Lung microvascular endothelial cell (primary cell): ENCODE measurements at places on chromosomes 13 and 19. TPM values are rescaled to one million over a fixed set of nuclear protein-coding genes. Genes with fewer than 3 reads are reported as not detected.

DNA sequence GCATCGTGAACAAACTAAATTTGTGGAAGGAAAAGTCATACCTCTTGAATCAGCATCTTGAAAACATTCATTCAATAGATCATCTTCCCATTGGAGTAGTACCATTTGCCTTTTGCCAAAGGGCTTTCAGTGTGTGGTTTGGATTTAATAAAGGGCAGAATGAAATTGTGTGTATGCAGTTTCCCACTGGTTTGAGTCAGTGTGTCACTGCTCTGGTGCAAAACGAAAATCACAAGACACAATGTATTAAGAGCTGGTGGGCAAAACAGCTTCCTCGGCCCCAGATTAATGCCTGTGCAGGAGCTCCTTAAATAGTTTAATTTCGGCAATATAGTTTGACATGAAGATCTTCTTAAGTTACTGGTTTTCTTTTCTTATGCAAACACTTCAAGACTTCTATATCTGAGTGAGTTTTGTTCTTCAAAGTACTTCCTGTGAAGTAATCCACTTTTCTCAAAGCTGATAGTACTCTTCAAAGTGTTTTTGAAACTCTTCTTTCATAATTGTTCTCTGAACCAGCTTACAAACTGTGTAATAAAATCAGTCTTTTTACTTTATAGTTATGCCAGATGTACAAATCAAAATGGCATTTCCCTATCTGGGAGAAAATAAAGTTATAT is 32.1 kb downstream of the RASL11A start:
- no peak for DNase-seq

GRCh38 chr19:16232127-16232526 is 34.4 kb downstream of the AP1M1 start:
- no peak for DNase-seq

- DNase-seq = no peak
These were observed 2.6 kb downstream of the LRFN1 start for GRCh38 chr19:39318071-39318470.

DNA sequence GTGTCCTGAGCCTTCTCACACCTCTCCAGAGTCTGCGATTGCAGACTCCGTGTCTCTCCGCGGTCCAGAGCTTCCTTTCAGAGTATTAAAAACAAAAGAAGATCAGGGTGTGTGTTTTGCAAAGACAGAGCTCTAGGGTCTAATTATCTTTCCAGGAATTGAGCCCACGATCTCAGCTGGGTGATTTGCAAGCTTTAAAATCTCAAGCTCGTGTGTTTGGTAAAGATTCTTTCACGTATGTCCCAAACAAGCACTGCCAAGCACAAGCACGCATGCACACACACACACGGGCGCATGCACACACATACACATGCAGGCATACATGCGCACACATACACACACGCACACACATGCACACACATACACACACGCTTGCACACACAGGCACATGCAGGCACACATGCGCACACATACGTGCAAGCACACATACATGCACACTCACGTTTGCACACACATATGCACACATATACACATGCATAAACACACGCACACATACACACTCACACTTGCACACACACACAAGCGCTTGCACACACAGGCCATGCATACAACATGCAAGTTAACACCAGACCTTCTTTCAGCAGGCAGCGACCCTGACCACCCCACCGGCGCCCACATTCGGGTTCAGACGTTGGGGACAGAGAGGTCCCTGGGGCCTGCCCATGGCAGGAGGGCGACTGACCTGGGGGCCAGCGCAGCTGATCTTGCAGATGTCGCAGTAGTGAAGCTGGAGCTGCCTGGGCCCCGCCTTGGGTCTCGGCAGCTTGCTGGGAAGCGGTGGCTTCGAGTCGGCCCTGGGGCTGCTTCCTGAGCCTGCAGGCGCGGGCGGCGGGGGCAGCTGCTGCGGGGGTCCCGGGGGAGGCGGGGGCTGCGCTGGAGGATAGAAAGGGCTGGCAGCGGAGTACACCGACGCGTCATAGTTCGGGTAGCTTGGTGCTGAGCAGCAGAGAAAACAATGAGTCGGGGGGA is 37.9 kb downstream of the ZFR2 start:
- no peak for DNase-seq

DNA sequence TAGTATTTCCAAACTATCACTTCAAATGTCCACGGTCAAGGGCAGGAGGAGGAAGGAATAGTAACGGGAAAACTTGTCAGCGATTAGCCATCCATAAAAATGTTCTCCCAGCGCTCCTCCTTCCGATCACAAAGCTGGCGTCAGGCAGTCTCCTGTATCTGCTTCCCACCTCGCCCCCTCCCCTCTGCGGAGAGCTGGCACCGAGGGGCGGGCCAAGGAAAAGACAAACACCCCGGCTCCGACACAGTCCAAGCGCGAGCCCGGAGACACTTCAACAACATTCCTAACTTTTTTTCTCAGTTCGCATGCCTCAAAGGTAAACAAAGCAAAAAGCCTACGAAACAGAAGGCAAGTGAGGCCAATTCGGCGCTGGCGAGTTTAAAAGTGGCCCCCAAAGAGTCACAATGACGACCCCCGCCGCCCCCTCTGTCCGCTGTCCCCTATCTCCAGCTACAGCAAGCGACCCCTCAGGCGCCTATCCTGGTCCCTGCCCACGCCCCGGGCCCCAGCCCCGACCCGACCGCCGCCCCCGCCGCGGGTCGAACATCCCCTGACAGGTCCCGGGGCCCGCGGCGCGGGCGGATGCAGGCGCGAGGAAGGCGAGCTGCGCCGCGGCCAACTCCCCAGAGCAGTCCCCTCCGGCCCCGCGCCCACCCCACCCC is 736 bp downstream of the SMAD9 start:
- peak; percentile 61 for DNase-seq

DNA sequence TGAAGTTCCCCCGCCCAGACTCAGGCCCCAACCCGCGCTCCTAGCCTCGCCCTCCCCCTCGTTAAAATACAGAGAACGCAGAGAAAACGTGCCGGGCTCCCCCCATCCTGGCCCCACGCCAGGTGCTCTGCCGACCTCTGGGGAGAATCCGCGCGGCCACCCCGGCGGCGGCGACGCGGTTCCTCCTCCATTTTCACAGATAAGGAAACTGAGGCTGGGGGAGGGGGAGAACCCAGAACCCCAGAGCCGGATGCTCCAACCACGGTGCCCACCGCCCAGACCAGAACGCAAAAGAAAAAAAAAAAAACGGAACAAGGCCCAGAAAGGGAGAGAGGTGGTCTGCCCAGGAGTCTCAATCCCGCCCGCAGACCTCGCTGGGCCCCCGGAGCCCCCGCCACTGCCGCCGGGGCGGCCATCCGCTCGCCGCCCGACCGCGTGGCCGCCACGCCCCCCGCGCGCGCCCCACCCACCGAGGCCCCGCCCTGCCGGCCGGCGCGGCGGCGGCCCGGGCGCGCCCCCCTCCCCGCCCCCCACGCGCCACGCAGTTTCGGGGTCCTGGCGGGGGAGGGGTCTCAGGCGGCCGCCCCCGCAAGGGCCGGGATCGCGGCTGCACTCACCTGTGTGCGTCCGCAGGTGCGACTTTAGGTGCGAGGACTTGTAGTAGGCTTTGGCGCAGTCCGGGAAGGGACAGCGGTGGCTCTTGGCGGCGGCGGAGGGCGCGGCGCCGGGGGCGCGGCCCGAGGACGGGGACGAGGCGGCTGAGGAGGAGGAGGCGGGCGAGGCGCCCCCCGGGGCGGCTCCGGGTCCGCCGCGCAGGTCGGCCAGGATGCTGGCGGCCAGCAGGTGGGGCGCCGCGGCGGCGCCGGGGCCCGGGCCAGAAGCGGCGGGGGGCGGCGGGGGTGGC is 703 bp downstream of the KLF16 start:
- peak; percentile 46 for DNase-seq

DNA sequence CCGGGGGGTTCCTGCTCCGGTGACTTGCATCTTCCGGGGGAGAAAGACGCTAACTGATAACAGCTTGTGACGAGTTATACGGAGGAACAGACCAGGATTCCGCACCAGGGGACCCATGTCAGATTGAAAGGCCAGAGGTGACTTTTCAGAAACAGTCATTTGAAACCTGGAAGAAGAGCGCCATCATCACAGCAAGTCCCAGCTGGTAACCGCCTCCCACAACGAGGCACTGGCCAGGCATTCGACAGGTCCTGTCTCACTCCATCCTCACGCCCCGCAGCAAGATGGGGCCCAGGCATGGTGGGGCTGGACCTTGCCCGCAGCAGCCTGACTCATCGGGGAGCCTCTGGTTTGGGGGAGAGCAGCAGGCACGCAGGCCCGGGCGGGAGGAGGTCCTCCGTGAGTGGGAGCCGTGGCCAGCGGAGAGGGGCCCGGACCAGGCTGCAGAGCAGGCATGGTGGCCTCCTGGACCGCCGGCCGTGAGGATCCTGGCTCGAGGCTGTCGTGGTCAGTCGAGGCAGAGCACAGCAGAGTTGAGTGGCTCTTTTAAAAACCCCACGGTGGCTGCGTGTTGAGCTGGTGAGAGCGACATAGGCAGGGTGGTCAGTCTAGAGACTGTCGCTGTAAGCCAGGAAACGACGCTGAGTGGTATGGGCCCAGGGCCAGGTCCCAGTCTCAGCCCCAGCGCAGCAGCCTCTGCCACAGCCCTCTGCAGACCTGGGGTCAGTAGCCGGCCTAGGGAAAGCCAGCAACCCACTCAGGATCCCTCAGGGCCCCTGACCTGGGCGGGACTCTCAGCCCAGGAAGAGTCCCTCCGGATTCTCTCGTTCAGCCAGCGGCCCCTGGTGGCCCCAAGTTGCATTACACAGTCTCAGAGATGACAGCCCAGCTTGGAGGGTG is 94.9 kb upstream of the MCF2L start:
- peak; percentile 82 for DNase-seq

GRCh38 chr19:10271543-10272086 is 695 bp downstream of the ICAM1 start:
- no peak for DNase-seq

GRCh38 chr19:45955905-45956608 is 17.6 kb downstream of the NOVA2 start:
- DNase-seq = peak; percentile 99

DNA sequence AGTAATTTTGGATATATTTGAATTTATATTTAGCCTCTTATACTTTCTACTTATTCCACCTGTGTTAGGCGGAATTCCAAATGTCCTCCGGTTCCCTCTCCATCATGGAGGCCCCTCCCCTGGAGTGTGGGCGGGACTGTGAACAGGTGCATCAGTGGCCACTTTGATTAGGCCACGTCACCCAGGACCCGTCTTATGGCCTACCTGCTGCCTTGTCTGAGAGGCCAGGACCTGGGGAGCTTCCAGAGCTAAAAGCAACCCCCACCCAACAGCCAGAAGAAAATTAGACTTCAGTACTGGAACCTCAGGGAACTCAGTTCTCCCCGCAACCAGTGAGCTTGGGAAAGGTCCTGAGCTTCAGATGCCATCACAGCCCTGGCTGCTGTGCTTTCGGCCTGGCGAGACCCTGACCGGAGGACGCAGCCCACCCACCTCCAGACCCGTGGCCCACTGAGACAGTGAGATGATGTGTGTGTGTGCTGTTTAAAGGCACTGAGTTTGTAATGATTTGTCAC is 200.2 kb upstream of the SOX1 start:
- DNase-seq = no peak

- peak; percentile 54 for DNase-seq
These were observed 13.6 kb downstream of the CFD start for GRCh38 chr19:873084-873483.

- peak; percentile 27 for DNase-seq
These were observed 123.5 kb upstream of the CACNA1A start for GRCh38 chr19:13629687-13630357.

DNA sequence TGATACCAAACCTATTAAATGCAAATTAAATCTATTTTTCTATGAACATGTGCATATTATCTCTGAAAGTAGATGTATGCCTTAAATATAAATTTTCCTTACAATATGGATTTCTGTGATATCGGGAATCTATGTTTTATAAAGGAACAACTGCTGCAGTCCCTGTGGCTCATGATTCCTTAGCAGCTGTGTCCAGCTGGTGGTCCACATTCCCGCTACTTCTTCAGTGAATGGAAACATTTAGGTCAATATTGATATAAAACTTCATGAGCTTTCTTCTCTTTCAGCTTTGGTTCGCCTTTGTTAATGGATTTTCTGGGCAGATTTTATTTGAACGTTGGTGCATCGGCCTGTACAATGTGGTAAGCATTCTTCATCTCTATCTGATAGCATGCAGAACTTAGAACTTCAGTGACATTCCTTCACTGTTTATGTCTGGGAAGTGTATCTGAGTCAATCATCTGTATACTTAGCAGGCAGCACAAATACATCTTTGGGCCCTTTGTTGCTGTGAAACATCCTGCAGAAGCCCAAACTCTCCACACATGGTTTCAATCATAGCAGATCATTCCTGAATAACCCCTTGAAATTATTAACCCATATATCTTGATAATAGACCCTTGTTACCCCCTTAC is 223.9 kb downstream of the SHISA2 start:
- DNase-seq = no peak

GRCh38 chr19:18058208-18059009 is 28.3 kb downstream of the IL12RB1 start:
- peak; percentile 73 for DNase-seq

- no peak for DNase-seq
These were observed 788.9 kb downstream of the UQCRFS1 start for GRCh38 chr19:28424077-28424476.

DNA sequence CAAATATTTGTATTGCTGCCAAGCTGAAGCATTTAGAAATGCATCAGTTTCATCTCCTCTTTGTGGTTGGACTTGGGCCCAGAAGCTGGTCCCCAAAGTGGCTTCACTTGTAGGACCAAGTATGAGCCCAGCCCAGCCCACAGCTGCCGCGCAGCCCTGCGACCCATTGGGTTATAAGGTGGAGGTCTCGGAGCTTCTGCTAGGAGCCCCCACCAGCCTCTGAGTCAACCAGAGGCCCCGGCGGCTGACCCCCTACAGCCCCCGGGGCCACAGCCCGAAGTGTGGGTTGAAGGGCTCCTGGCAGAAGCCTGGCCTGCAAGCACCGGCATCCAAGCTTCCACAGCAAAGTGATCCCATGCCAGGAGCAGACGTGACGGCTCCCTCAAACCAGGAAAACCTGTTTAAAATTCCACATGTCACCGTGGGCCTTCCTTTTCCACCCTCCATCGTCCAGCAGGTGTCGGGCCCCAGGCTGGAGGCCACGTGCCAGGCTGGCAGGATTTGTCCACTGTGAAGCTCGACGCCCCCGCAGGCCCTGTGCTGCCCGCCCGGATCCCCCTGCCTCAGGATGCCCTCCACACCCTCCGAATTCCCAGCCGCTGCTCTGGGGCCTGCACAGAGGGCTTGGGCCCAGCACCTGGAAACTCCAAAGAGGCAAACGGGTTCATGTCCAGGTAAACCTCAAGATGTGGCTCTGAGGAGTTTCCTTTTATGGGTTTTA is 54.7 kb downstream of the C13orf46 start:
- DNase-seq = no peak

GRCh38 chr19:57632987-57633831 is at the start of gene ZNF211:
Gene ZNF211, plus strand, starts transcription at chr19:57633168. Its CDS starts 179 bp downstream, at chr19:57633347.
- DNase-seq = peak; percentile 94

PABPC3 gene
- under 0.01 TPM in 2 replicates for total RNA-seq

LYPD3 gene
- total RNA-seq = 0.22 and 0.79 TPM in 2 replicates

CEACAM3 gene
- not detected in 2 replicates for total RNA-seq

EPS8L1 gene
- 9.9 and 12.0 TPM in 2 replicates for total RNA-seq

KIRREL2 gene
- total RNA-seq = not detected in 2 replicates

HSD11B1L gene
- total RNA-seq = 6.1 and 9.1 TPM in 2 replicates

ZNF43 gene
- 5.0 and 10.5 TPM in 2 replicates for total RNA-seq

MISP3 gene
- 0.22 TPM in 1 of 2 replicates, not detected in the other for total RNA-seq

RNF17 gene
- total RNA-seq = 0.20 and 0.22 TPM in 2 replicates

PNMA8B gene
- under 0.01 TPM in 2 replicates for total RNA-seq
